Putamen (tissue), 1 donor: ENCODE measurements at places on chromosomes 7 and 10.

GRCh38 chr10:28807760-28808613 lies 130.7 kb downstream of the BAMBI start:
- no peak for DNase-seq

- no peak for DNase-seq
These were observed 947.1 kb downstream of the GRM8 start for GRCh38 chr7:126305671-126306070.

DNA sequence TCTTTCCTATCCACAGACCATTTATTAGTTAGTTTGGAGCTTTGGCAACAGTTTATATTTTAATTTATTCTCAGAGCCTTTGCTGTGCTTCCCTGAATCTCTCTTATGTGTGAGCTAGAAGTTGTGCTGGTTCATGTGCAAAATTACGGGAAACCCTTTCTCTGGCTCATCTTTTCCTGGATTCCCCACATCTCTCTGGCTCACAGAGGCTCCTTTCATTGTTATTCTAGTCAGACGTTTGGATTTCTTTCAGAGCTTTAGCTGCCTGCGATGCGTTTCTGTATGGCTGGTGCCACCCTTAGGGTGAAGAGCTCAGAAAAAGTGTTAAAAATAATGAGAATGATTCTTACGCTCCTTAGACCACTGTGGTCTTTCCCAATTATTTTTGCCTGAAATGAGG lies 53.3 kb downstream of the TPST1 start:
- DNase-seq: peak; percentile 29

GRCh38 chr10:55500931-55501559 lies 700.0 kb upstream of the PCDH15 start:
- DNase-seq: no peak

GRCh38 chr10:29692121-29692539 lies 57.4 kb upstream of the SVIL start:
- DNase-seq: no peak

DNA sequence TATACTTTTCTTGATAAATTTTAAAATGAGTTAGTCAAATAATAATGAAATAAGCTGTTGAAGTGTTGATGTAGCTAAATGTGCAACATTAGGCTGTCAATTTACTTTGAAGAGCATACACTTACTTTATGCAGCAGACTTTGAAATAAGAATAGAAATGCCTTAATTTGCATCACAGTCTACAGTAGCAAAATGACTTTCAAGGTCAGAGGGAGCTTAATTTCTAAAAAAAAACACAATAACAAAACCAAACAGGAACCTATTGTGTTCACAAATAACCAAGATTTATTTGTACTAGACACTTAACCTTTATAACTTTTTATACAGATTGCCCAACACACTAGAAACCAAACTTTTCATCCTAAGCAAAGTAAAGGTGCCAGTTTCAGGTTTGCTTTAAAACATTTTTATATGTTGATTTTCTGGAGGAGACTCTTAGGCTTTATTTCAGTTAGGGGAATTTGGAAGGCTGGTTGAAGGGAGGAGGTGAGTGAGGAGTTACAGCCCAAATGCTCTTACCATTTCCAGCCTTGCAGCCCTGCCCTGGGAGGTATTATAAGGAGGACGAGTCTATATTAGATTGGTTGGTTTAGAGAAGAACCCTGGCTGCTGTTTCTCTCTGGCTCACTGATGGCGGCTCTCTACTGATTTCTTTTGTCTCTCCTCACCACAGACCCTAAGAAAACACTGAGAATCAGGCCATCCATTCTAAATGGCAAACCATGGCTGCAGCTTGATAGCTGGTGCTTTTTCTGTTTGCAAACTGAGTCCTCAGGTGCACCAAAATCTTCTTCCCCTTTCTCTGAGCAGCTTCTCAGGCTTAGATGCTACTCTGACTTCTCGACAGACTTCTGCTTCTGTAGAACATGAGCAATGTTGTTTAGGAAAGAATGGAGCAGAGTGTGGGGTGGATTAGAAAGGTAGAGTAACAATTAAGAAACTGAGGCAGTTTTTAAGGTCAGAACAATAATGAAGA lies 55.2 kb upstream of the RPA3 start:
- no peak for DNase-seq

DNA sequence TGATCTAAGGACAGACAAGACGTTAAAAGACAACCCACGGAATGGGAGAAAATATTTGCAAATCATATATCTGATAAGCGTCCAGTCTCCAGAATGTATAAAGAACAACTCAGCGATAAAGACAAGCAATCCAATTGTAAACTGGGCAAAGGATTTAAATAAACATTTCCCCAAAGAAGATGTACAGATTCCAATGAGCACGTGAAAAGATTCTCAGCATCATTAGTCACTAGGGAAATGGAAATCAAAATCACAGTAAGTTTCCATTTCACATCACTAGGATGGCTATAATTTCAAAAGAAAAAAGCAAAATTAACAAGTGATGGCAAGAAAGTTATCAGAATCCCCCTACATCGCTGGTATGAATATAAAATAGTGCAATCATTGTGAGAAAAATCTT lies 316.1 kb downstream of the SFMBT2 start:
- no peak for DNase-seq

GRCh38 chr10:101067356-101068083 lies 5.7 kb downstream of the KAZALD1 start:
- peak; percentile 69 for DNase-seq

- peak; percentile 1 for DNase-seq
These were observed 201.5 kb downstream of the DNAJB9 start for GRCh38 chr7:108770981-108771745.

DNA sequence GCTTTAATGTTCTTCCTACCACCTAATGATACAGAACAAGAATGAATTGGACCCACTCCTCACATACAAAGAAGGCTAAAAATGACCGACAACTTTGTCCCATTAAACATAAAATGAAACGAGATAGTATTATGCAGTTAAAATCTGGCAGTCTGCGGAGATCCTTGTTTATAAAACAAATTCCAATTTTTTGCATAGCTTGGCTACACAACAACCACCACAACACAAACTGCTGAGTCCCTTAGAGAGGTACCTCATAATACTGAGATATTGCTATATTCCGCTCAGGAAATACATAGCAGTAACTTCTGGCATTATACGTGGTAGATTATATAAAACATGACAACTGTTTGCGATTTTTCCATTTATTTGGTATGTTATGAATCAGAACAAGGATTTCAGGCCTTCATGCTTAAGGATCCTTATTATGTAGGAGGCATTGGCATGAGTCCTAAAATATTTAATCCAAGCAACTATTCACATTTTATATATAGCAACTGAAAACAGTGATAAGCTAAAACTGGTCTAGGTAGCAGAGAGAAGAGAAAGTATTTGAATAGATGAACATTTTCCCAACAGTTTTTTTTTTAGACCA lies 96.0 kb downstream of the ANK3 start:
- no peak for DNase-seq

- DNase-seq: no peak
These were observed 754 bp downstream of the GSTO1 start for GRCh38 chr10:104255311-104255981.

GRCh38 chr10:70162151-70162891 lies 8.0 kb downstream of the SAR1A start:
- DNase-seq: no peak

- DNase-seq: no peak
These were observed 311.9 kb downstream of the TCERG1L start for GRCh38 chr10:130999376-131000202.

DNA sequence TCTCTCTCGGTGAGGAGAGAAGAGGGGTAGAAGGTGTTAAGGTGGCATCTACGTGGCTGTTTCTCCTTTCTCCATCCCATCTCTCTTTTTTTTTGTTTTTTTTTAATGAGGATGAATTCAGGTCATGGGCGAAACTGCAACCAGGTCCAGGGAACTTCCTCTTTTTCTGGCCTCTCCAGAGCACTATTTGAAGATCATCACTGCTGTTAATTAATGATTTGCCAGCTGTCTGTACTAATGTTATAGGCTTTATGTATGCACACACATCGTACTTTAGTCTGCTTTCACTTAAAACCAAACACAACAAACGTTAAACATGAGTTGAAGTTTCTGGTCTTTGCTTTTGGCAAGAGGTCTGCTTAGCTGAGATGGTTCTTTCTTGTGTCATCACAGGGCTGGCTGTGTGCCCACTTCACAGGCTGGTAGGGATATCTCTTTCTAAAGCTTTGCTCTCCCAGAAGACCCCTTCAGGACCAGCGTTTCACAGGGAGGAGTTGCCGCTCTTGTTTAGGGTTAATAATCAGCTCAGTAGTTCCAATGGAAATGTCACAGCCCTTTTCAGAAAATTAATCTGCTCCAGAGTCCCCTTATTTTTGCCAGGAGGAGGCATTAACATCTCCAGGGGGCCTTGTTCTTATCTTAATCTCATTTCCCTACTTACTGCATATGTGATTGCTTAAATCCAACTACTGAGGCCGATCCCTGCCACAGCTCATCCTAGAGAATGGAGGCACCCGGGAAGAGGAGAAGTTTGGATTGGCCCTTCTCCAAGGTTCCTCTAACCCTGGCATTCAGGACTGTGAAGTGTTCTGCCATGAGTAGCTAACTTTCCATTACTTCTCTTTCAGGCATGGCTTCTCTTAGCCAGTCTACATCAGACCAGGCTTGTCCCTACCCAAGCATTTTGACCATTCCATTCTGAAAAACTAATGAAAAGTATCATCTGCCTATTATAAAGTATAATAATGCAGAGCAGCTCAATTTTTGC lies 273.9 kb upstream of the NFE2L3 start:
- no peak for DNase-seq

DNA sequence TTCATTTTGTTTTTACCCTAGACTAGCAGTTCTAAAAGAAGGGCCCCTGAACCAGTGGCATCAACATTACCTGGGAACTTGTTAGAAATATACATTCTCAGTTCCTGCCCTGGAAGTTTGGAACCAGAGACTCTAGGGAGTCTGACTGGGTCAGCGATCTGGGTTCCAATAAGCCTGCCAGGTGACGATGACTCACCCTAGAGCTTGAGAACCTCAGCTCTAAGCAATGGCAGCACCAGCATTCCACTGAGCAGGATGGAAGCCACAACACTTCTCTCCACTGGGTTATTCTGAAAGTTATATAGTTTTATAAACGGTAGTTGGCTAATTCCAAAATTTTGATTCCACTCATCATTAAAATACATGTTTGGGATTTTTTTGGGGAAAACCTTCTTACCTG lies 97.0 kb upstream of the AMPH start:
- DNase-seq: no peak

GRCh38 chr10:133329491-133330202 lies 7.0 kb downstream of the CALY start:
- DNase-seq: peak; percentile 84

DNA sequence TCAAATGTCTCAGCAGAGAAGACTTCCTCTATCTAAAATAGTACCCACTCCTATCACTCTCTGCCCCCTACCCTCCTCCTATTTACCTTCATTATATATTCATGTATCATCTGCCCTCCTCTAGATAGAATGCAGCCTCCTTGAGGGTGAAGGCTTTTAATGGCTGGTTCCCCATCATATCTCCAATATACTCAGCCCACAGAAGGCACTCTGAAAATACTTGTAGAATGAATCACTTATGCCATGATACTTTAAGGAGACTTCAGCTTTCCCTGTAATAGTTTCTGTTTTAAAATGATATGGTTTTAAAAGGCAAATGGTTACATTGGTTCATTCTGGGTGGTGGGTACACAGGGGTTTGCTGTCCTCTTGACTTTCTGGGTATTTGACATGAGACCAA lies 25.3 kb downstream of the GFRA1 start:
- no peak for DNase-seq

GRCh38 chr10:133309720-133310398 lies 1.1 kb downstream of the ZNF511 start:
- DNase-seq: no peak

GRCh38 chr7:70159121-70159520 lies 560.8 kb downstream of the AUTS2 start:
- no peak for DNase-seq

DNA sequence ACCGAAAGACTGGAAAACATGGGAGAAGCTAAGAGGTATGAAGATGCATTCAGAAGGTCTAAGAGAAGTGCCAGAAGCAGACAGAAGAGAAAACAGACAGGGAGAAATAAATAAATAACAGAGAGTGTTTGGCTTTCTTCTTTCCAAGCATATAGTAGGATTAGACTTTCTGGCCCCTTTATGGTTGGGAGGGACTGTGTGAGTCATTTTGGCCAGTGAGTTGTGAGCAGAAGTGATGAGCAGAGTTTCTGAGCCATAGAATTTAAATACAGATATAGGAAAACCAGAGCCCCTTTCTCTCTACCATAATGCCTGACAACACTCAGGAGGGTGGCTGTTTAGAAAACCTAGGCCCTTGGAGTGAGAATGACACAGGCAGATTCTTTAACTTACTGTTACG lies 171.0 kb downstream of the PPP1R17 start:
- no peak for DNase-seq

GRCh38 chr7:130614449-130614848 lies 54.1 kb downstream of the COPG2 start:
- no peak for DNase-seq

GRCh38 chr10:111474786-111475185 lies 398.0 kb downstream of the ADRA2A start:
- no peak for DNase-seq

DNA sequence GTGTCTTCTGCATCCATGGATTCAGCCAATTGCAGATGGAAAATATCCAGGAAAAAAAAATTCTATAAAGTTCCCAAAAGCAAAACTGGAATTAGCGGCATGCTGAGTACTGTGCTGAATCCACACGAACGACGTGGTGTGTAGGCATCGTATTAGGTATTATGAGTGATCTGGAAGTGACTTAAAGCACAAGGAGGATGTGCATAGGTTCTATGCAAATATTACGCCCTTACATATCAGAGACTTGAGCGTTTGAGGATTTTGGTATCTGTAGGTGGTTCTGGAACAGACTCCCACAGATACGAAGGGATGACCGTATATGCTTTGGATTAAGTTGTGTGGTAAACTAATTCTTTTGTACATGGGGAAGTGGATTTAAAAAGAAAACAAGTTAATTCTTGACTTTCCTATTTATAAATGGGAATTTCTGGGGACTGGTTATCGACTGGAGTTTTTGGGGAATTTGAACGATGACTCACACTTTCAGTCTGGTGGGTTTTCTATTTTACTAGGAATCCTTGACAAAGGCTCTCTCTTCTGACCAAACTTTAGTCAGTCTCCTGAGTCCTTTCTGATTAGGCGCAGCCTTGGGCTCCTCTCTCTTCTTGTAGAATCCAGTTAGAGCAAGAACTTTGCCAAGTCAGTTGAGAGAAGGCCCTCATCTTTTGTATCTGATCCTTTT lies 5.4 kb upstream of the NUB1 start:
- DNase-seq: no peak
